Stimulated activated CD4-positive, alpha-beta T cell treated with anti-CD3 and anti-CD28 coated beads, Interleukin-1b, Interleukin-23, amount 100 ng/mL, for 1 hour (primary cell): ENCODE measurements at places on chromosomes 7 and 10.

DNA sequence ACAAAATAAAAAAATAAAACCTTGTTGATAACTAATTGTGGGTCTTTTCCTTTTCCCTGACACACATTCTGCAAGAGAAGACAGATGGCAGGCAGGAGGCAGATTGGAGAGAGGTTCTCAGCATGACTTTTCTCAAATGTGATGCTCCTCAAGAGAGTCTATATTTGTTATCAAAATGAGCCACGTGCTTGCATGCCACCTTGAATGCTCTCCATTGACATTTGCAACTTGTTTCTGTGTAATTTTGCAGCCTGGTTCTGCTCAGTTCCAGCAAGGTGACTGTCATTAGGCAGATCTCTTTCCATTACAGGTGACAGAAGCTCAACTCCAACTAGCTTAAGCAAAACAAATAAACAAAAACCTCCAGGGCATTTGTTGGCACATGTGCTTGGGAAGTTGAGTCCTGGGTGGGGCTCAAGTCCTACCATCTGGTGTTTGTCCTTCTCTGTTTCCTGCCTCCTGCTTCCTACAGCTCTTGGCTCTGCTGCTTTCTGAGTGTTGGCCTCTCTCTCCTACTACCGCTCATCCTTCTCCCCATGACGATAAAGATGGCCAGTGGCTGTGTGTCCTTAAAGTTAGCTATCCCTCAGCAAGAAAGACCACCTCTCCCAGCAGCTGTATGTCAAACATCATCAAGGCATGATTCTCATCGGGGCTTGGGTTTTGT lies 56.7 kb downstream of the GRK5 start:
- no peak for DNase-seq

DNA sequence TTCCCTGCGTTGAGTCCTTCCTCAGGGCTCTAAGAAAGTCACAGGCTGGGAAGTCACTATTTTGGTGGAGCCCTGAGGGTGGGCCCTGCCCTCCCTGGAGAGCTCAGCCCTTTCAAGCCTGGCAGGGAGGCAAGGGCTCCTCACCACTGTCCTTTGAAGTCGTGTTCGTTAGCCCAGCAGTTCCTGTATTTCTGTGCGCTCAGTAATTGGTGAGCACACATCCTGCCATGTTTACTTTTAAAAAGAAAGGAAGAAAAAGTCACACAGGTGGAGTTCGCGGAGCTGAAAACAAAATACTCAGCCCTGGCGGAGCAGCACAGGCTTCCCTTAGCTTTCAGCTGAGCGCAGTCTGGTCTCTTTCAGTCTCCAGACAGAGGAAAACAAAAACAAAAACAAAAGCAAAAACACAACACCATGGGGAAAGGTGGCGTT lies 37.1 kb downstream of the PRKCQ start:
- DNase-seq: no peak

DNA sequence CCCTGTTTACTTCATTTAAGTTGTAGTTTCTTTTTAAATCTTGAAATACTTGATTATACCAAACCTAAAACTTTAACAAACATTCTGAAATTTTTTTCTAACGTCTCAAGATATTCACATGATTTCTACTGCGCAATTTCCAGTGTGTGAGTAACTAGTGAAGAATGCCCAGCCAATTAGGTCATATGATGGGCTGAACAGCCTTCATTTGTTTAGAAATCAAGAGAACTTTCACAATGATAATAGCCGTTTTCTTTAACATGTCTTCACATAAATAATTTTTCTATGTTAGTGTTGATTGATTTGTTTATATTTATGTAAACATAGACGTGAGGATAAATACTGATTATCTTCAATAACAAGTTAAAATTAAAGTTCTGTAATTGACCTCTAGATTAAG lies 21.8 kb downstream of the STAM start:
- DNase-seq: no peak

DNA sequence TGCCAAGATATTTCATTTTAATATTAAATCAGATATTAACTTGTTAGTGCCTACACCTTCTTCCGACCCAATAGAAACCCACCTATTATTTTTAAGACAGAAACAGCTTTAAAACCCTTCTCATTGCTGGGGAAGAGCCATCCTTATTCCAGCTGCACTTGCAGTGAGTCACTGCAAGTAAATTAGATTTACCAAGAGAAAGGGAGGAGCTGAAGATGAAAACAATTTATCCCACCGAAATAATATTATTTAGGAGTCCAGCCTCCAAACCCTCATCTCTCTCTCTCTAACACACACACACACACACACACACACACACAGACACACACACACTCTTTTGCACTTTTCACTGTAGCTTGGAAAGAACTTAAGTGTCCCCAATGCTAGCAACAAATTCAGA lies 26.9 kb downstream of the TWIST1 start:
- DNase-seq: no peak

- no peak for DNase-seq
Measured at GRCh38 chr10:69844698-69845097, 43.0 kb downstream of the COL13A1 start.

GRCh38 chr10:525565-526315 lies 163.7 kb downstream of the DIP2C start:
- DNase-seq: no peak

GRCh38 chr7:22640269-22640668 lies 86.7 kb upstream of the IL6 start:
- no peak for DNase-seq

- no peak for DNase-seq
Measured at GRCh38 chr7:41404375-41405074, 298.4 kb downstream of the INHBA start.

DNA sequence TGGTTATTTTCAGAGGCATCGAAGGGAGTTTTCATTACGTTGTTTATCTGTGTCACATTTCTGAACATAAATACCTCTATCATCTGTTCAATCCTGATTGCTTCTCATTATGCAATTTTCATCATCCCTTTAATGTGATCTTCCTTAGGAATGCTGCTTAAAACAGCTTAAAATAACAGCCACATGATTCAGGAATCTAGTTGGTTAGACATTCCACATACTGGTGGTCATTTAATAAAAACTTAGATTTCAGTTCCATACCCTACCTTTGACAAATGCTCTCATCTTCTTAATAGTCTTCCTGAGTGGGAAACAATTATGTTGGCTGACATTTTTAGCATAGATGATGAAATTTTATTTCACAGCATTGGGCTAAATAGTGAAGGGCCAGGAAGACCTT lies 191.3 kb upstream of the CDCA7L start:
- no peak for DNase-seq

DNA sequence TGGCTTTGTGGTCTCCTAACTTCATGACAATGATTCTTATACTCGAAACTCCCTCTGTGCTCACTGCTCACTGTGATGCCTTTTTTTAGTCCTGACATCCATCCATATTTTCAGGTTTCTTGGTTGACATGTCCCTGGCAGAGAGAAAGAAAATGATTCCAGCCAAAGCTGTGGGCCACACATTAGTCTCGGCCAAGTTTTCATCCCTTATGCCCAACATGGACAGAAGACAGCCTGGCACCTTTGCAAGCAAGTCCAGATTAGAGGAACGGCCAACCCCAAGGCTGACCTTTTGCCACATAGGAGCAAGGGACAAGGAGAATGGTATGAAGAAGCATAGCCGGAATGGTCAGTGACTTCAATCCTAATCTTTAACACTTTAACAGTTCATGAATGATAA lies 8.7 kb upstream of the OPALIN start:
- DNase-seq: no peak

DNA sequence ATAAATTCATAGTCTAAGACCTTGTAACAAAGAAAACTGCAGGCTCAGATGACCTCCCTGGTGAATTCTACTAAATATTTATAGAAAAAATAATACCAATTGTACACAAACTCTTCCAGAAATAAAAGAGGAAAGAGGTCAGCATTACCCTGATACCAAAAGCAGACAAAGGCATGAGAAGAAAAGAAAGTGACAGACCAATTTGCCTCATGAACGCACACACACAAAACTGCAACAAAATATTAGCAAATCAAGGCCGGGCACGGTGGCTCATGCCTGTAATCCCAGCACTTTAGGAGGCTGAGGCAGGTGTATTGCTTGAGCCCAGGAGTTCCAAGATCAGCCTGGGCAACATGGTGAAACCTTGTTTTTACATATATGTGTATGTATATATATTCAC lies 12.7 kb upstream of the COMMD3 start:
- DNase-seq: no peak
